ENCODE measurements at places on chromosomes 5 and 9.

DNA sequence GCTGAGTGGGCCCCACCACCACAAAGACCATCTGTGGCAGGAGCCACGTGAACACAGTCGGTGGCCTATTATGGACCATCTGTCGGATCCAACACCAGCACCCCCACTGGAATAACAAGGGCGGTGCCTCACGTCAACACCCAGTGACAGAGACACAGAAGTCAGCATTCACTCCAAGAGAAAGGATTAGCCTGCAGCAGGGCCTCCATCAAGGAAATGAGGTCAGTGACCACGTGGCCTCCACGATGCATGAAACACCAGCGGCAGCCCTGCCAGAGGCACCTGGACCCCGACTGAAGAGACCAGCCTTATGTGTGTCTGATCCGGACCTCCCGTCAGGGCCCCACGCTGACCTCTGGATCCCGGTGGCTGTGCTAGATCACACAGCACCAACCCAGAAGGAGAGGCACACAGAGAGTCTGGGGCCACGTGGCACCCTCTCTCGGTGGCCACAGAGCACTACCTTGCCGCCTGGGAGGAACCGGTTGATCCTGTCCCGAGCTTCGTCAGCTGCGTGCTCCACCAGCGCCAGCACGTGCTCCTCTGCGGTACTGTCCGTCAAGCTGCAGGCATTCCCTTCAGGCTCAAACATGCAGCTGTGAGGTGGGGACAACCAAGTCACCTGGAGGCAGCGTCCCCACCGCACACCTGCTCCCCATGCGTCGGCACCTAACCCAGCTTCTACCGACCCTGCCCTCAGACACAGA lies 9.0 kb downstream of the BRD9 start:
- DNase-seq = no peak

GRCh38 chr5:126715765-126716164 lies 61.2 kb upstream of the LMNB1 start:
- DNase-seq = no peak

GRCh38 chr9:107650321-107650720 lies 160.8 kb upstream of the KLF4 start:
- no peak for DNase-seq

DNA sequence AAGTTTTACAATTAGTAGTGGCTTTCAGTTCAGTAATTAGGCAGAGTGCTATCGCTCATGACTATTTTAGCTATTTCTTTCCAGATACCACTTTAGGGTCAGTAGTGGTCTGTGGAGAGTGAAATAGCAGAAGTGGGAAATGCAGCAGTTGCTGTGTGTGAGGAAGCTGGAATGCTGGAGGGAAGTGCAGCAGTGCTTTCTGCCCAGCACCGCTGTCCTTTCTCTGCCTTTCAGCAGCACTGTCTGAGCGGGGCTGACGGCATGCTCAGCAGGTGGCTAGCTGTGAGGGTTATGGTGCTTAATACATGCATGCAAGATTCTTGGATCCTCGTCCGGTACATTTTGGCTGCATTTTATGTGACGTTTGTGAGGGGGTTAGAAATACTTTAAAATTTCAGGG lies 213.9 kb downstream of the PBX3 start:
- DNase-seq = no peak

DNA sequence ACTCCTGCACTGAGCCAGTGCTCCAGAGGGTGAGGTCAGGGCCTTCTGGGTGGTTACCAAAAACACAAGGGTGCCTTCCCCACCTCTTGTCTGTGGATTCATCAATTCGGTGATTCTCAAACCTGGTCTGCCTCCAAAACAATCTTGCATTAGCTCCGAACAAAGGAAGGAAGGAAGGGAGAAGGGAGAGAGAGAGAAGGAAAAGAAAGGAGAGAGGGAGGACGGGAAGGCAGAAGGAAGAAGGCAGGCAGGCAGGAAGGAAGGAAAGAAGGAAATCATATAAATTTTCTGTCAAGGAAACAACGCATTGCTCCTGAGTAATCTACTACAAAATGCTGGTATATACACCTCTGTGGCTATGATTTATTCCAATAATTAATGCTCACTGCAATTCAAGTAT lies 39.3 kb downstream of the MYO10 start:
- DNase-seq = no peak

All from activated CD4-positive, alpha-beta T cell treated with anti-CD3 and anti-CD28 coated beads, Interleukin-2, amount 50 U/mL, for 24 hours (primary cell).